ENCODE measurements at places on chromosomes 6 and 20.

DNA sequence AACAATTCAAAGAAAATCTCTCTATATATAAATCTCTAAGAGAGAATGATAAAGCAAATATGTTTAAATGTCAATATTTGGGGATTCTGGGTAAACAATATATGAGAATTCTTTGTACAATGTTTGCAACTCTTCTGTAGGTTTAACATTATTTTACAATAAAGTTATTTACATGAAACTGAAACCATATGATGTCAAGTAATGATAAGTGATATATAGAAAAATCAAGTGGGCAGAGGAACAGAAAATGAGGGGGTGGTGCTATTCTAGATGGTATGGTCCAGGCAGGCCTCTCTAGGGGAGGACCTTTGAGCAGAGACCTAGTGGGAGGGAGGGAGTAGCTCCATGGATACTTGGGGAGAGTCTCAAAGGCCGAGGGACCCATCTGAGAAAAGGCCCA, 16.4 kb upstream of the SCRT2 start:
- DNase-seq = no peak

DNA sequence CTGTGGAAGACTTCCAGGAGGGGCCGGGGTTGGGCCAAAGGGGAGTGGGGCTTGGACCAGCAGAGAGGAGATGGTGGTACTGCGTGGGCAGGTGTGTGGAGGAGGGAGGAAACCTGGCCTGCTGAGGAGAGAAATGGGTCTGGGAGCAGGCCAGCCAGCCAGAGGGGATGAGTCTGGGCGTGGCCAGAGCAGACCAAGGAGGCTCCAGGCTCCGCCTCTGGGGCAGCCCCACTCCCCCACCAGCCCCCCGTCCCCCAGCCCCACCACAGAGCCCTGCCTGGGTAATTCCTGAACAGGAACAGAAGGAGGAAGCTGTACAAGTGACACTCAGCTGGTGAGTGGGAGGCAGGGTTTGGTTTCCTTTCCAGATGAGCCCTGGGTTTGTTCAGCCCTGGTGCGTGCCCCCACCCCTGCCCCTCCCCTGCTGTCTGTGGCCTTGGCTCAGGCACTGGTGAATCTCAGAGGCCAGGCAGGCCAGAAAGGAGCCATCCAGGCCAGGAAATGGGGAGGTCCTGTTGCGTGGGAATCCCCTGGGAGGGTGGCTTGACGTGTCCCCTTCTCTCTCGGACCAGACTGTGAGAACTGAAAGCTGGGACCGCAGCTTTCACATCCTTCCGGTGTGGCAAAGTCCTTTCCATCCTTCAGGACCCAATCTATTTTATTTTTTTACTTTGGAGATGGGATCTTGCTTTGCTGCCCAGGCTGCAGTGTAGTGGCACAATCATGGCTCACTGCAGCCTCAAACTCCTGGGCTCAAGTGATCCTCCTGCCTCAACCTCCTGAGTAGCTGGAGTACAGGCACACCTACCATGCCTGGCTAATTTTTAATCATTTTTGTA, 9.4 kb upstream of the SRC start:
- no peak for DNase-seq

GRCh38 chr6:75446241-75446880, 47.2 kb downstream of the FILIP1 start:
- no peak for DNase-seq

- DNase-seq = no peak
Measured at GRCh38 chr6:121344539-121344938, 10.3 kb upstream of the TBC1D32 start.

GRCh38 chr20:56606174-56606945, 22.7 kb upstream of the TFAP2C start:
- no peak for DNase-seq

- no peak for DNase-seq
Measured at GRCh38 chr20:2162125-2162822, 60.6 kb downstream of the STK35 start.

- DNase-seq = no peak
Measured at GRCh38 chr20:35385733-35386132, 26.0 kb downstream of the UQCC1 start.

- no peak for DNase-seq
Measured at GRCh38 chr6:88342336-88342735, 176.2 kb upstream of the CNR1 start.

DNA sequence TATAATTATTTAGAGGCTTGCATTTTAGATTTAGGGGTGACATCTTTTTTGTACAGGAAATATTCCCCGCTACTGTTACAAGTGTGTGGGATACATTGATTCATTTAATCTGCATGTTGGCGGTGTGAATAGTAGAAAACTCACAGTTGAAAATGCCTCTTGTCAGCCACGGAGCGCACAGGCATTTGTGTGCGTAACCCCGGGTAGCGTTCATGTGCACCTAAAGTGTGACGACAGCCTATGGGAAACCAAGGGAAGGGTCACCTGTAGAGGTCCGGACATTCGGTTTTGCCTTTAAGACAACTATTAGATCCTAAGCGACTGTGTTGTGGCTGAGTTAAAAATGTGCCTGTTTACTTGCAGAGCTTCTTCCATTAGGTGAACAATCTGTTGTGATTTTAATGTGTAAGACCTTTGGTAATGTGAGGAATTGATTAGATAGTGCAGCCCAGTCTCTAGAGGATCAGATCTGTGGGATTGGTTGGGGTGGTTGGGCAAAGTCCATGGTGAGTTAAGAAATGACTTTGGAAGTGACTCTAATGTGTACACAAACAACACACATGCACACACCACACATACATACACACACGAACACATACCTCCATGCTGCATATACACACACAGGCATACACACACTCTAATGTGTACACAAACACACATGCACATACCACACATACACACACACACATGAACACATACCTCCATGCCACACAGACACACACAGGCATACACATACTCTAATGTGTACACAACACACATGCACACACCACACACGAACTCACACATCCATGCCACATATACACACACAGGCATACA, 15.7 kb downstream of the ERMARD start:
- no peak for DNase-seq

GRCh38 chr6:127051571-127052260, 66.8 kb upstream of the RSPO3 start:
- DNase-seq = no peak

DNA sequence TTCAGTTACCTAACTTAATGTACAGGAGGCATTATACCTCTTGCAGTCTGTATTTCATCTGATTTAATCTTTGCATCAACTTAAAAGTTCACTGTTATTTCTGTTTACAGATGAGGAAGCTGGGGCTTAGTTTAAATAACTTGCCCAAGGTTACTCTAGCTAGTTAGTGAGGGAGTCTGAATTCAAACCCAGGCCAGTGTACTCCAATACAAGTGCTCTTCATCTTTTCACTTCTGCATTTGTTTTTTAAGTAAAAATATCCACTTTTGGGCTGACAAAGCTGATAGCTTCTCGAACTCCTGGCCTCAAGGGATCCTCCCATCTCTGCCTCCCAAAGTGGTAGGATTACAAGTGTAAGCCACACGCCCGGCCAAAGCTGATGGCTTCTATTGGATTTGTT, 23.6 kb downstream of the RREB1 start:
- DNase-seq = no peak

- DNase-seq = no peak
Measured at GRCh38 chr6:7260291-7261031, 52.5 kb downstream of the SSR1 start.

GRCh38 chr6:108561742-108562502, 1.2 kb downstream of the FOXO3 start:
- DNase-seq = no peak

DNA sequence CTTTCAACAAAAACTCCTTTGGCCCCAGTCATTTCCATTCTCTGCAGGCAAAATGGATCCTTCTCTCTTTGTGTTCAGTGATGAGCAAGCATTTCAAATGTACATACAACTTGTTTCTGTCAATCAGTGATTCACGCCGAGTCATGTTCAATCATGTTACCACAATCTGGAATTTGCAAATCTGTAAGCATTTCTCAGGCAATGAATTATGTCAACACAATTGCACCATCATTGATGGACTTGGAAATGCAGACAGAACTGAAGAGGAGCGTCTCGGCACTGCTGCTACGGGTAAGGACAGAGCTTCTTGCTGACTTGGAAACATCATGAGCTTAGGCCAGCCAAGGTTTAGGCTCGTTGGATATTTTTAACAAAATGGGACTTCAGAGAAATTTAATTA, 132.8 kb upstream of the AGPAT4 start:
- DNase-seq = peak; percentile 77

GRCh38 chr20:7829776-7830175, 110.5 kb downstream of the HAO1 start:
- no peak for DNase-seq

DNA sequence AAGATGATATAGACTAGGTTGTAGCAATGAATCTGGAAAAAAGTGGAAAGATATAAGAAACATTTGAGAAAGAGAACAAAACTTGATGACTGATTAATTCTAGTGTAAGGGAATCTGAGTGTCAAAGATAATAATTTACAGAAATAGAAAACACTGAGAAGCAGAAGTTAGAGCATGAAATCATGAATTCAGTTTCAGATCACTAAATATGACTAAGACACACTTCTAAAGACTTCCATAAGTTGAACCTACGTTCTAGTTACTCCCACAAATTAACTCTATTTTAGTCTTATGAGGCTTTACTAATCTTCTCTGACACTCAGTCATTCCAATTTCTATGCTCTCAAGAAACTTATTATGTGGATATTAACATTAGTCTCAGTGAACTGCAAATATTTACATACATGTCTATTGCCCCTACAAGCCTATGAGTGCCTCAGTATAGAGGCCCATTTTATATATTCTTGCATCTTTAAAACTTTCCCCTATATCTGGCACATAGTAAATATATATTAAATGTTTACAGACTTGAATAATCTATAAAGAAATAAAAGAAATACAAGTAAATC, 30.4 kb downstream of the IBTK start:
- no peak for DNase-seq

DNA sequence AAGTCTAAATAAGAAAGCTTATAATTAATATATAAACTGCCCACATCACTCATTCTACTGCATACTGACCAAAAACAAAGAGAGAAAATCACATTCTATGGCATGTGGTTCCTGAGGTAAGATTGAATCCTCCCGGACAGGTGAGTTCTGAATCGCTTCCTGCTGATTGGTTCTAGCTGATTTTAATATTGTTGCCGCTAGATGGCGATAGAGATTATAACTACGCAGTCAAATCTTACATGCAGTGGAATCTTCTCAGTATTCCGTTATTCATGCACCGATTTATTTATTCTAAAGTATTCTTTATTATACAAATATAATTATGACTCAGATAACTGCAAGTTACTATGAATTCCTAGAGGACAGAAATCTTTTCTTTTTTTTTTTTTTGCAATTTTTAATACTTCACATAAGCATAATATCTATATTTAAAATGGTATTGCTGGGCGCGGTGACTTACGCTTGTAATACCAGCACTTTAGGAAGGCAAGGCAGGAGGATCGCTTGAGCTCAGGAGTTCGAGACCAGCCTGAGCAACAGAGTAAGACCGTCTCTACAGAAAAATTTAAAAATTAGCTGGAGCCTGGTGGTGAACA, 24.2 kb upstream of the TMX4 start:
- DNase-seq = no peak

DNA sequence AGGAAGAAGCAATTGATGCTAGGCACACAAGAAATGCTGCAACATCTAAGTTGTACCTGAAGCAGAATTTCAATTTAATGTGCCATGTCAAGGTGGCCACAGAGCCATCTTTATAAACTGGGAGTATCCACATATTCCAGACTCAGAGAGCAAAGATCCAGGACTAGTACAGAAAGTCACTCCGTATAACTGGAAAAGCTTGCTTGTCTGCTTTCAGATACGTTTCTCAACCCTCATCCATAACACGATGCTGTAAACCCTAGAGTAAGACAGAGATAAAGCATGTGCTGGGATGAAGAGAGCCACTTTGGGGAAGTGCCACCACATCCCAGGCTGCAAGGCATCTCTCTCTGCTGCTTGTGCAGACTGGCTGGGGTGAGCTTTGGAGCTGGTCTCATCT, 134.7 kb downstream of the PACRG start:
- no peak for DNase-seq

DNA sequence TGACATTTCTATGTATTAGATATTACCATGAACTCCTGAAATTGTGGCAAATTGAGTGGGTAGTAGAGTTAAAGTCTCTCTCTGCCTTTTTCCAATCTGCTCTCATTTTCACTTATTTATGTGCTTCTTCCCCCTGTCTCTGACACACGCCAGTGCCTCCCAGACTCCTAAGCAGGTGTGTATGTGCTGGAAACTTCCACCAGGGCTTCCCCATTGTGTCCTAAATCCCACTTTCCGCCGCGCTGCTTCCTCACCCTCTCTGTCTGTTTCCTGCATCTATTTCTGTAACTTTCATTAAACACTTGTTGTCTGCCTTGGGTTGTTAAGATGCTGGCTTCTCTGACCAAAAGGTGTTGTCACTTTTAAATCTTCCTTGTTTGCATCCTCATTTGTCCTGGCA, 97.6 kb upstream of the HDGFL1 start:
- no peak for DNase-seq

DNA sequence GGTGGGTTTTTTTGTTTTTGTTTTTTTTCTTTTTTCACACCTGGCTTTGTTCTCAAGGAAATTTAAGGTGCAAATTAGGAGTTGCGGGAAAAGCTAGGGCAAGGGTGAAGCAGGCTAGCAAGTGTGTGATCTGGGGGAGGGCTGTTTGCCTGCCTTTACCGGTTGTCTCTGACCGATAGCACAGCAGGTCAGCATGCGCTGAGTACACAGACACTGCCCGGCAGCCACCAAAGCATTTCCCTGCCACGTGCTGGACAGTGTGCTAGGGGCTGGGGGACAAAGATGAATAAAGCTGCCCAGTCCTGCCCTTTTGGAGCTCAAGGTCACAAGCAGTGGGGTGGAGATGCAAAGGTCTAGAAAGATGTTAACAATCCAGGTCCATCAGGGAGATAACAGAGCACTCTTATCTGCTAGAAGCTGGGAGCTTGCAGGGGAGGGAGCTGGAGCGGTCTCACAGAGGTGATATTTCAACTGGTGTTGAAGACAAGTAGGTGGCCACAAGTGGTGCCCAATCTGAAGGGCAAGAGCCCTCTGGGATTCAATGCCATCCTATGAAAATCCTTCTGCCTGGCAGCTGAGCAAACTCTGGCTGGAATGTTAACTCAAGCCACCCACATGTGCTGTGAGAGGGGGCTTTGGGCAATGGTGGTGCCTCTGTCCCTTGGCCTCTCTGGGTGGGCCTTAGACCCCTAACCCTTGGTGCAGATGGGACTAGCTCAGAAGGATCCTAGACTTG, 24.5 kb downstream of the TTBK1 start:
- DNase-seq = no peak
